ENCODE measurements at places on chromosomes 1 and 21.
A peak's percentile ranks its signal among the peaks of the same experiment; 100 is the strongest.

- DNase-seq: no peak
Measured at GRCh38 chr1:212077028-212077427, 41.5 kb downstream of the DTL start.

DNA sequence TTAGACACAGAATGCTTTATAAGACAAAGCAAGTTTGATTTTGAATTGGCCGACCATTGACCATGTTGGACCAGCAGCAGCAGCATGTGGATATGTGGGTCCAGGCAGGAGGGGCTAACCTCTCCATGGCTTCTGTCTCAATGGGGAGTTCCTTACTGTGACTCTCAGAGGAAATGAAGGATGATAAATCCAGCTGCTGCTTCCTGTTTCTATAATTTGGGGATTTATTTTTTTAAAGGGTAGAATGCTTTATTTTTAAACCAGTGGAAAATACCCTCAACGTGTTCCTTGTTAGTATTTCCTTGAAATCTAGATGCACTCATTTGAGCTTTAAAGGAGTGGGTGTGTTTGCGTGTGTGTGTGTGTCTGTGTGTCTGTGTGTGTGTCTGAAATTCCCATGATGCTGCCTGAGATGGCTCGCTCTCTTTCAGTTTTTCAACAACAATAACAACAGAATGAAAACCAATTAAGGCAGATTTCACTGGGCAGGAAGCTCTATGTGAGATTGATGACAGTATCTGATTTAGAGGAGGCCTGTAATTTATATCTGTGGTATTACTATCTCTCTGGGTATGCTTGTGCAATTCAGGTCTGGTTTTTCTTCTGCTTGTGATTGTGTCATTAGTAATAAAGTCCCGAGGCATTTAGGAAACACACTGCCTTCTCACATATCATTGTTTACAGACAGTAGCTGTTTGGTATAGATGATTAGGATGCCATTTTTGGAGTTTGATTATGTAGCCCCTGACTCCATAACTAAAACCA is 86.1 kb upstream of the ZNF326 start:
- no peak for DNase-seq

- DNase-seq: no peak
Measured at GRCh38 chr1:24130385-24130784, 12.6 kb downstream of the IL22RA1 start.

DNA sequence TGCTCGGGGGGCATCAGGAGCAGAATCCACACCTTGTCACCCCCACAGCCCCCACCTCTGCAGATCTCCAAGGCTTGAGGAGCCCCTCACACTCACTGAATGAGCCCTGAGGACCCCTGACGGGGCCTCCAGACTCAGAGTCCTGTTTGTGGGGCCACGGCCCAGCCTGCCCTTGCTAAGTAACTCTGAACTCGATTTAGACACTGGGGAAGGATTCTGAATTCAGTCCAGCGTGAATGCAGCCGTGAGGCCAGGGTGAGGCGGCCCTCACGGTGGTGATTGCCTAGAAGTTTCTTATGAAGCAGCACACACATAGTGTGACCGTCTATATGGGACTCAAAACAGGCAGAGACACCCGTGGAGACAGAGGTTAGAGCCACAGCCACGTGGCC is 58.9 kb upstream of the ADARB1 start:
- DNase-seq: no peak

DNA sequence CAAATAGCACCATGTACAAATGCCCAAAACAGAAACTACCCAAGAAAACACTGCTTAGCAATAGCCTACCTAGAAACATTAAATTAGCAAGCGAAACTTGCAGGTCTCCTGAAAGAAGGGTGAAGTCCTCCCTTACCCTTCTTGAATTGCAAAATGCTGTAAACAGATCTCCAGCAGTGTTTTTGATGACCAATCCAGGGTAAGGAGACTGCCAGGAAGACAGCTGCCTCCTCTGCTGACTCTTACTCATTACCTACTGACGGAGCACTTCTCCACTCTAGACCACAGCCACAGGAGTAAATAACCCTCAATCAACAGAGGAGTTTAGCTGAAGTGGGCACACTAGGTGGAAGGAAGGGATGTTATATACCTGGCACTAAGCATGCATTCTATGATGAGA is 32.2 kb upstream of the GADD45A start:
- peak; percentile 79 for DNase-seq

GRCh38 chr1:66685265-66685664 is 67.0 kb upstream of the DYNLT5 start:
- DNase-seq: no peak

- no peak for DNase-seq
Measured at GRCh38 chr1:11207898-11208611, 18.9 kb downstream of the ANGPTL7 start.

- DNase-seq: peak; percentile 89
Measured at GRCh38 chr1:11281518-11282331, 8.7 kb downstream of the UBIAD1 start.

- peak; percentile 3 for DNase-seq
Measured at GRCh38 chr1:71307451-71307850, 226.6 kb upstream of the ZRANB2 start.
